ENCODE measurements at places on chromosomes 3 and 15.

- DNase-seq, result no peak
Observed at GRCh38 chr3:156742401-156742800, 68.0 kb downstream of the TIPARP start.

- no peak for DNase-seq
Observed at GRCh38 chr3:100455841-100456550, 36.4 kb upstream of the TMEM45A start.

DNA sequence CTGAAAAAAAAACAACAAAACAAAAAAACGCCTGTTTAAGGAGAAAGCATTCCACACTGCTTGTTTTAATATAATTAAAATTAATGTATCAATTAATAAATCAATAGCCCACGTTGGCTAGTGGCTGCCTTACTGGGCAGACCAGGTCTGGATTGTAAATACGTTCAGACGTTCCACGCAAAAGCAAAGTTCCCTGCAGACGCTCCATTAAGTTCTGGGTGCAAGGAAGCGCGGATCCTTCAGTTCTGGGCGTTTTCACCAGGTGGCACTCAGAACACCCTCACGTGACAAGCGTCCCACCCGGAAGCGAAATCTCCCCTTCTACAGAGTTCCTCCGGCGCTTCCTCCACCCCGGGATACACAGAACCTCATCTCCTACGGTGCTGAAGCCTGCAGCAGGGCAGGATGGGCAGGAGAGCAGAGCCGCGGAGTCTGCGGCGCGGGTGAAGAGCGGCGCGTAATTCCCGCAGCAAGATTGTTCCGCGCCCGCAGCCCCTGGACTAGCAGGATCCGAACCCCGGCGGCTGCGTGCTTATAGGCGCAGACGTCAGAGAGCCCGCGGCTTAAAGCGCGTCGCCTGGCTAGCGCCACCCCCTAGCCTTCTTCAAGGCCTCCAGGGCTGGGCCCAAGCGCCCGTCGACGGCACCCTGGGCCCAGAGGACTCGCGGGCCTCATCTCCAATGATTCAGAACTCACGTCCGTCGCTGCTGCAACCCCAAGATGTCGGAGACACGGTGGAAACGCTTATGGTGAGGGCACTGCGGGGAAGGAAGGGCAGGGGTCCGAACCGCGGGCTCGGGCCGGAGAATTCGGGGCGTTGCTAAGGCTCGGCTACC lies at the start of gene SLC25A38:
Gene SLC25A38 (plus strand): TSS at position 326 of the 836 bp plus-strand sequence. CDS start 355 bp downstream, at position 681.
- peak; percentile 80 for DNase-seq

DNA sequence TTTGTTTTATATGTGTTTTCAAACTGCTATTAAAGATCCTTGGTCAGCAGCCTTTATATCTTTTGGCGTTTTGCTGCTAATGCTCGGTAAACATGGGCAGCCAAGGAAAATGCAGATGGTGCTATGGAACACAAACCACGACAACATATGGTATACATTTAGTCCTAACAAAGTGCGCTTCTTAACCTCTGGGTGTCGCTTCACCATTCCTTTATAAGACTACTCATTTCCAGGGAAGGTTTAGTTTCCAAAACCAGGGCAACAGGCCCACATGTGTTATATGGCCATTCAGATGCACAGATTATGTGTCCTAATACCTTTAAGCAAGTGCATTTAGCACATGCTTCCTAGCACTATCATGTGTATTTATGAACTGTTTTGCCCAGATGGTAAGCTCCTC lies 14.7 kb downstream of the SHOX2 start:
- DNase-seq, result no peak

GRCh38 chr3:30547716-30548115 lies 58.7 kb upstream of the TGFBR2 start:
- DNase-seq, result no peak

- DNase-seq, result no peak
Observed at GRCh38 chr15:34011481-34011880, 27.5 kb downstream of the AVEN start.

DNA sequence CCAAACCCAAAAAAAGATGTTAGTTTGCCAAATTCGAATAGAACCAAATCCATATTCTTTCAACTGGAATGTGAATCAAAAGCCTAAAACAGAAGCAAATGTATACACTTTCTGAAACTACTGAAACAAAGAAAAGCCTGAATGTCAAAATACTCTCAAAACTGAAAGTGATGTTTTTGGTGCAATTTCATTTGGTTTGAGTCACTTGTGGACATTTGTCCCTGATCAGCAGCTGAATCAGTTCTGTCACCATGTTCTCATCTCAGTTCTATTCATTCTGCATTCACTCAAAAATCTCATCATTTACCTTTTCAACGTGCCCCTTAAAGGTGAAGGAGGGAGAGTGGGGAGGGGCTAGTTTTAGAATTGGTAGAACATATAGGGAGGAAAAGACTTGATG lies 266.8 kb downstream of the ABHD5 start:
- no peak for DNase-seq

GRCh38 chr3:55888282-55888885 lies 401.3 kb upstream of the WNT5A start:
- no peak for DNase-seq

DNA sequence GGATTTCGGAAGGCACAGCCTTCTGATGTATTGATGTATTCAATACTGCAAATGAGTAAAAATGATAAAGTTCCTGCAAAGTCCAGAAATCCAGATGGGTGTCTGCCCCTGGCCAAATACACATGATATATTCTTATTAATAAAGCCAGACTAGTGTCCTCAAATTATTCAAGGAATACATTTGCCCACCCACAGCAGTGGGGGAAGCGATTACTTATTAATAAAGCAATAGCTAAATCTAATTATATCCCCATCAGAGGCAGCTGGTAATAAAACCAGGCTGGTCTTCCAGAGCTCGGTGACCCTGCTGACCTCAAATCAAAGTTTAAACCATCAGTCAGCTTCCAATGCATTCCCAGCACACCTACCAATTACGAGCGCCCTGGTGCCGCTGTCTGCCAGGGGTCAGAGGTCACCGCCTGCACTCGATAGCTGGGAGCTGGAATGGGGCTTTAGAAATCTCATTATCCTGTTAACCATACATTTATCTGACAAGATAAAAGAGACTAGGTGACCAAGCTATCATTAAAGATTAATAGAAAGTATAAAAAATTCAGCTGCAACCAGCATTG lies 330.3 kb downstream of the UACA start:
- no peak for DNase-seq

DNA sequence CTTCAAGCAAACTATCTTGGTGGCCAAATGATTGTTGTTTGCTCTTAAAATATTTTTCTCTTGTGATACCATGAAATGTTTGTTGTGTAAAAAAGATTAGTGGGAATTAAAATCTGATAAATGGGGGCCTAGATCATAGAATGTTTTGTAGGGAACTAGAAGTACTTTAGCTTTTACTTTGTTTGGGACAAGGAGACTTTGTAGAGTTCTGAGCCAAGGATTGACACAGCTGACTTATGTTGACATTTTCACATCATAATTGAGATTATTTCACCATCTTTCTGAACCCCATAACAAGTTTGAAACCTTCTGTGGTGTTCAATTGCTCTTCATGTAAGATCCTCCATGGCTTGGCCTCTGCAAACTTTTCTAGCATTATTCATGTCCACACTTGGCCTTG lies 235.4 kb downstream of the NLGN1 start:
- no peak for DNase-seq

- DNase-seq, result no peak
Observed at GRCh38 chr15:85920956-85921355, 126.2 kb upstream of the KLHL25 start.

DNA sequence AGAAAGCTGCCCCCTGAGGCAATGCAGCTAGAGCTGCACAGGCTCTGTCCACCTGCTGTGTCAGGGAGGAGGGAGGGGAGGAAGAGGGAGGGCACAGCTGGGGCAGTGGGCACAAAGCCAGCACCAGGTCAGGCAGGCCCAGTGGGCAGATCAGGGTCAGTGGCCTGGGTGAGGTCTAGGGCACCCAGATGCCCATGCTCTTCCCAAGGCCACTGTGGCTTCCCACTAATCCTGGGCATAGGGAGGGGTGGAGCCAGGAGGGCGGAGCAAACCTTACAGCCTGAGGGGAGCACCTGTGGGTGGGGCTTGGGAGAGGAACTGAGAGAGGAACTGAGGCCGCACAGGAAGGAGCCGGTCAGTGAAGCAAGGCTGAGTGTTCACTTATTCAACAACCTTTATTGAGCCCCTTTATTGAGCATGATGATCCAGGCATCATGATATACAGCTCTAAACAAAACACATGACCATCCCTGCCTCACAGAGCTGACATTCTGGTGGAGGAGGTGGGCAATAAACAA lies 55.0 kb downstream of the RHCG start:
- no peak for DNase-seq

- DNase-seq, result no peak
Observed at GRCh38 chr3:122803977-122804376, 9.1 kb downstream of the SLC49A4 start.

DNA sequence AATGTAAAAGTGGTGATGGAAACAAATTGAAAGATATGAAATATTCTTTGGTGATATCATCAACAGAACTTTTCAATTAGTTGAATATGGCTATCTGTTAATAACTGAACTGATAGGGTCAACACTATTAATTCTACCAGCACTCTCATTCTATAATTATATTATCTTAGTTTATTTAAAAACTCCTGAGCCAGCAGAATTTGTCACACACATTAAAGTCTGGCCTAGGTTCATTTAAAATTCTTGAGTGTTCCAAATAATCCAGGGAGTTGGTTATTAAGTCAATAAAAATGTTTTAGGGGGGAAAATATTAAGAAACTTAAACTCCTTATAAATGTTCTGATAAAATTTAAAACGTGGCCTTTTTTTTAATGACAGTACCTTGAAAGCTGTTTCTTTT lies 189.6 kb upstream of the GRM7 start:
- DNase-seq, result no peak

DNA sequence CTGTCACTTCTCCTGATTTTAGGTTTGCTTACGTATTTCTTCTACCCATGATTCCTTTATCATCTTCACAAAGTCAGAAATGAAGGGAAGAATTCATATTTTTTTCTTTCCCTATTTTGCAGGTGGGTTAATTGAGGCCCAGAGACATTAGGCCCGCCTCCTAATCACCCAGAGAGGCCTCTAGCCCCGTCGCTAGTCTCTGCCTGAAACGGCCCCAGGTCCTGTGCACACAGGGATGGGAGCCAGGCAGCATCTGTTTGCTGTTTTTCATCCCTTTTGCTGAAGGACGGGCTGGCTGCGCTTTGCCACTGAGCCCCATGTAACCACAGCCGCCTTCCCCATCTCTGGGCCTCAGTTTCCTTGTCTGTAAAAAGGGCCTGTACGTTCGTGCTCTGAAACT lies 135.9 kb downstream of the FBLN2 start:
- DNase-seq, result no peak

GRCh38 chr3:31671451-31671850 lies 138.7 kb downstream of the STT3B start:
- no peak for DNase-seq

DNA sequence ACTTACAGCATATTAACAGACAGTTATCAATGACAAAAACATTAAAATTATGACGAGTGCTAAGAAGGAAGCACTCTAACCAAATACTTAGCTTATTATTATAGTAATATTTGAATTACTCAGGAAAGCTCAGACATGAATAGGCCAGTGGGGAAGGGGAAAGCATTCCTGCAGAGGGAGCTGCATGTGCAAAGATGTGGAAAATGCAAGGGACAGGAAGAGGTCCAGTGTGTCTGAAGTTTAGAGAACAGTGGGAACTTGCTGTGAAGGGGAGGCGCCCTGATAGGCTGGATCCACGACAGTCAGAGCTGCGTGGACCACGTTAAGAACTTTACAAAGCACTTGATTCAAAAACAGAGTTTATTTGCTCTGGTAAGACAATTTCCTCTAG lies 1.2 kb upstream of the SPICE1 start:
- no peak for DNase-seq

GRCh38 chr15:49066372-49066771 lies 20.1 kb upstream of the SECISBP2L start:
- DNase-seq, result no peak

DNA sequence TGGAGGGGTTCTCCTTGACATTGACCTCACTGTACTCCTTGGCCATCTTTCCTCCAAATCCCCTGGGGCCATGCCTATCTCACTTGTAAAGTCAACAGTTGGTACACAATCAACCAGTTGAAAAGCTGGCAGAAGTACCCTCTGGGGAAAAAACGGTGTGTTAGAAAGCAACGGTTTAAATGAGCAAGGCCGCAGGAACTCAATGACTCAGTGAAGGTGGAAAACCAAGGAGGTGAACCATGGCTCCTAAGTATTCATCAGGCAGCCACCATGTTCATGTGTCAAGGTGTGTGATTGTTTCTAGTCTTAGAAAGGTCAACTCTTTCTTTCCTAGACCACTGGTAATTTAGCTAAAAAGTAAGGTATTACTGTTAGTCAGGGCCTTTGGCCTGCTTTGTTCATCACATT lies 130.9 kb upstream of the SATB1 start:
- DNase-seq, result no peak

DNA sequence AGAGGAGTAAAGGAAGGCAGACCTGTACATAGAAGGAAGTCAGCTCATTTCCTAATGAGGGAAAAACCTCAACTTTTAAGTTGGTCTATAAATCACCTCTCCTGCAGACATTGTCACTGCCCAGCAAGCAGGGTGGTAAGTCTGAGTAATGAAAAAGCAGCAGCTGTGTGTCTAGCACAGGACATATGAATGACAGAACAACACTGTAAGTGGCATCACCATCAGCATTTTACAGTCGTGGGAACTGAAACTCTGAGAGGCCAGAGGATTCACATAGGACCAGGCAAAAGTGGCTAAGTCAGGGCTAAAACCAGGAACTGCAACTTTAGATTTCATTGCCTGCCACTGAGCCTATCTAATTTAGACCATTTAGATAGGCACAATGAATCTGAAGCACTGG lies 235.6 kb downstream of the CLSTN2 start:
- DNase-seq, result no peak

DNA sequence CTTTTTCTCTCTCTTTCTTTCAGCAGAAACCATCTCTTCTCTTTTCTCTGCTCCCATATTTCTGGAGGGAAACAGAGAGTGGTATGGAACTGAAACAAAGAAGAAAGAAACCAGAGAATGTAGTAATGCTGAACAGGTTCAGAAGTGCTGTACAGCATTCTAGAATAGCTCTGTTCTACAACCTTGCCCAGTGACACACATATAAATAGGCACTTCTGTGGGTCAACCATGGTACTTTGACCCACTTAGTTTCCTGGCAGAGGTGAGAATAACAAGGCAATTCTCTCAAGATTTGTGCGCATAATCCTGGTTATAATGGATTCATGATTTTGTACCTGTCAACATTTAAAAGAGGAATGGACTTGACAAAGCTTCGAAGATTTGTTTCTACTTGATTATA lies 12.3 kb downstream of the CFAP91 start:
- DNase-seq, result no peak

GRCh38 chr3:162213956-162214355 lies 717.3 kb downstream of the OTOL1 start:
- DNase-seq, result no peak

DNA sequence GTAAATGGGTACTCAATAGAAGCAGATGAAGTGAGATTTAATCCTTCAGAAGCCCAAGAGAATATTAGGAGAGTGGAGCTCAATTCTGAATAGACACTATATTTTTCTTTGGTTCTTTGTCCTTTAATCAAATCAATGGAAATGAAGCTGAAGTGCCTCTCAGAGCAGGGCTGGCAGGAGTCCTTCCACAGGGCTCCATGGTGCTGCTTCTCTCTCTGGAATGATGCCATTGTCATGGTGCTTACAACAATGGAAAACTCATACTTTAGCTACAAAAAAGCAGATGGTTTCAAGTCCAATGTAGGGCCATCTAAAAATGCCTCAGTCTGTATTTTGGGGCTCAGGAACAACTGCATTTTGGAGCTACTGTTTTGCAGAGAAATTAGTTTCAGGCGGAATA lies 125.1 kb downstream of the SNRK start:
- DNase-seq, result no peak

GRCh38 chr15:77060546-77060945 lies 10.4 kb downstream of the TSPAN3 start:
- no peak for DNase-seq

Data from CD4-positive, alpha-beta T cell treated with Interleukin-10 for 1 hour (primary cell).